ENCODE measurements at places on chromosomes 6 and 20.

DNA sequence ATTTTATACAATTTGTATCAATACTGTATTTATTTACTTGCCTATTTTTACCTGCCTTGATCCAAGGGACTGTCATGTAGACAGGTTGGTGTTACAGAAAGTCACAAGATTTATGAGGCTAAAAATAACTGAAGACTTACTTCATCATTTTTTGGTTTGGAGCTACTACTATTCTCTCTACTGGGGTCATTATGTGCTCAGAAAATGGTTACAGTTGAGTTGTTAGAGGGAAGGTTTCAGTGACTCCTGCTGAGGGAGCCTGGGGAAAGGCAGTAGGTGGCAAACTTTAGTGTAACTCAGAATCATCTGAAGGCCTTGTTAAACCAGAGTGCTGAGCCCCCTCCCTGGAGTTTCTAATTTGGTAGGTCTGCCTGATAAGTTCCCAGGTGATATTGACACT is 118.8 kb downstream of the TINAG start:
- no peak for DNase-seq

- peak; percentile 97 for DNase-seq
Observed at GRCh38 chr6:70413114-70413991, at the start of gene FAM135A. Gene FAM135A (plus strand): TSS chr6:70413508. CDS start chr6:70428343, 14,835 bp downstream.

GRCh38 chr20:56933331-56933698 is 304.2 kb downstream of the TFAP2C start:
- DNase-seq = no peak

DNA sequence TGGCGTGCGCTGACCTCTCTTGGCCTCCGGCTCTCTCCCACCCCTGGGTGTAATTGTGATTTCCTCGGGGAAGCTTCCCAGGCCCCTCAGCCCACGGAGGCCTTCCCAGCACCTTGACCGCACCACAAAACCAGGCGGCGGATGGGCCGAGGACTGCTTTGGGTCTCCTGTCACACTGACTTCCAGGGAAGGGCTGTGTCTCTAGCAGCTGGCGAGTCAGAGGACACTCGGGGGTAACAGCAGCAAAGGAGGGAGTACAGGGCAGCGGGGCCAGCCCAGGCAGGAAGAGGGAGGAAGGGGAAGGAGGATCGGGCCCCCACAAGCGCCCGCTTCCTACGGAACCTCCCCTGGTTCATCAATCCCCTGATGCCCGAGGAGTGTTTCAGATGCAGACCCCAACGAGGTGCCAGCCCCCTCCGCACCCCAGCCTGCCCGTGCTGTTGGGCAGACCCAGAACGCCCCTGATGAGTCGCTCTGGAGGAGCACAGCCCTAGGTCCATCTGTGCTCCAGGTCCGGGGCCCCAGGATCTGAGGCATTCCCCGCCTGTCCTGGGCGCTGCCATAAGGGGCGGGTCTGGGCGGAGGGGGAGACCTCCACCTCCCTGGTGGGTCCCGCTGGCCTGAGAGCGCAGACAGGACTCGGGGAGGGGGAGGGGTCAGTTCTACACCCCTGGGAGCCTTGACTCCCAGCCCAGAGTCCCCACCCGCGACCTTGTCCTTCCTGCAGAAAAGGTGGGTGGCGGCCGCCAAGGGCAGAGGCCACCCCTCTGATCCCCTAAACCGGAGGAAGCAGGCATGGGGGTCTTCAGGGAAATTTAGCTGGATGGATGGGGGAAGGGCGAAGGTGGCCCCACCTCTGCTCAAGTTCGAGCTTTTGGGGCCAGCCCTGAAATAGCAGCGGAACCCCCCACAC is 956 bp downstream of the CHRNA4 start:
- DNase-seq = peak; percentile 29

DNA sequence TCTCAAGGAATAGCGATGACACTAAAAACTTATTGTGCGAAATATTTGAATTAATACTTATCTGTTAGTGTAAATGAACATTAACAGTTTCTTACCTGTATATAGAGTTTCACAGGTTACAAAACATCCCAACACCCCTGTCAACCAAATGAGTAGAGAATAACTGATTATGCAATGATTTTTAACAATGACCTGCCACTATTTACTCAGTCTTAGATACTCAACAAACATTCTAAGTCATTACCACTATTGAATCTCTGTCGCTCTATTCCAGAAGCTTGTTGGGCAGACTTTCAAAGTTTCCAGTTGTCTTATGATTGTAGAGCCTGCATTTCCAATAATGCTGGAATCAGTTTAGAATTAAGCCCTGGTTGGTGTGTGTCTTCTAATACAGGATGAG is 85.5 kb downstream of the RNF182 start:
- DNase-seq = no peak

DNA sequence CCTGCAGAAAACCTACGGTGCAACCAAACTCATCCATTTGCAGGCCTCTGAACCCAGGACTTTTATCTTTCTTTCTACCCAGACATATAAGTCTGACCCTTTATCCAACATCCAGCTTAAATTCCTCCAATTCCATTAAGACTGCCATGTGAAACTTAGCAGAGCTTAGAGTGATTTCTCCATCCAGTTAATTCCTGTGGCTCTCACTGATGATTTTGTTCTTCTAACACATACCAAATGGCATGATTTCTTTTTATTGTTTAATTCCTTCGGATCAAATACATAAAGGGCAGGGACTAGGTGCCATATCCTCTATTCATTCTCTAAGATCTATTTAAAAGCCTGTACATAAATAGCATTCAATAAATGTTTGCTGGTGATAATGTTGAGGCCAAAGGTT is 92.9 kb downstream of the TASP1 start:
- no peak for DNase-seq

GRCh38 chr20:62795023-62795761 is 1.1 kb upstream of the MRGBP start:
- DNase-seq = peak; percentile 77

DNA sequence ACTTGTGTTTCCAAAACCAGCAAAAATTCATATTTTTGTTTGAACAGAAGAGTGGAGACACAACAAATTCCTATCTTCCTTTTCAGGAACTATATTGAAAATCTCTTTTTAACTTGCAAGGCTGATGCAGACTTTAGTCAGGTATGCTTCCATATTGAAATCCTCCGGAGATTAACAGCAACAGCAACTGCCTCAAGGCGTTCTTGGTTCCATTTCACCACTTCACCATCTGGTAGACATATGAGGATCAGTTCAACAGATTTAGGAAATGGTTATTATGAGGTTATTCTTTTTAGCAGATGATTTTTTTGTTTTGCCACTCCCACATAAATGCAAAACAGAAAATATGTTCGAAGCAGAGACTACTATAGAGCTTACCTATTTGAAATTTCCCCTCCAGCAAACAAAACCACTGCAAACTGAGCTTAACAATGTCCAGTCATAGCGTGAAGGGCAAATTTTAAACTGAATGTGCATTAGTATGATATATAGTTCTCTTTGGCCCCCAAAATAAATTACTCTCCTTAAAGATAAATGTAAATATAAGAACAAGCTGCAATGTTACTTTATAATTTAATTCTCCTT is 520.5 kb upstream of the ADGRB3 start:
- DNase-seq = no peak

DNA sequence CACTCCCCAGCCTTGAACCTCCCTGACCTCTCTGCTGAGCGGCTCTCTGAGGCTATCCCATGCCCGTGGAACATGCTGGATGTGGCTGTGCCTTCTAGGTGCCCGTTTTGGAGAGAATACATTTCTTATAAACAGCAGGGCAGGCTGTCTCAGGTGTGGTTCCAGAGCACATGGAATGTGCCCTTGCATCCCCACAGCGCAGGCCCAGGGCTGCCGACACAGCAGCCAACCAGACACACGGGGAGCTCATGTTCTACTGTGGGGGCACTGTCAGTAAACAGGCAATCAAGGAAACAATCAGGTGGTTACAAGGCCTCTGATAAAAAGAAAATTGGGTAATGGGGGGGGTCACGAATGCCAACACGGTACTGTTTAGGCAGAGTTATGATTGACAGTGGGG is 30.8 kb downstream of the FOXC1 start:
- DNase-seq = no peak

- DNase-seq = no peak
Observed at GRCh38 chr6:15452182-15452941, 206.5 kb downstream of the JARID2 start.

DNA sequence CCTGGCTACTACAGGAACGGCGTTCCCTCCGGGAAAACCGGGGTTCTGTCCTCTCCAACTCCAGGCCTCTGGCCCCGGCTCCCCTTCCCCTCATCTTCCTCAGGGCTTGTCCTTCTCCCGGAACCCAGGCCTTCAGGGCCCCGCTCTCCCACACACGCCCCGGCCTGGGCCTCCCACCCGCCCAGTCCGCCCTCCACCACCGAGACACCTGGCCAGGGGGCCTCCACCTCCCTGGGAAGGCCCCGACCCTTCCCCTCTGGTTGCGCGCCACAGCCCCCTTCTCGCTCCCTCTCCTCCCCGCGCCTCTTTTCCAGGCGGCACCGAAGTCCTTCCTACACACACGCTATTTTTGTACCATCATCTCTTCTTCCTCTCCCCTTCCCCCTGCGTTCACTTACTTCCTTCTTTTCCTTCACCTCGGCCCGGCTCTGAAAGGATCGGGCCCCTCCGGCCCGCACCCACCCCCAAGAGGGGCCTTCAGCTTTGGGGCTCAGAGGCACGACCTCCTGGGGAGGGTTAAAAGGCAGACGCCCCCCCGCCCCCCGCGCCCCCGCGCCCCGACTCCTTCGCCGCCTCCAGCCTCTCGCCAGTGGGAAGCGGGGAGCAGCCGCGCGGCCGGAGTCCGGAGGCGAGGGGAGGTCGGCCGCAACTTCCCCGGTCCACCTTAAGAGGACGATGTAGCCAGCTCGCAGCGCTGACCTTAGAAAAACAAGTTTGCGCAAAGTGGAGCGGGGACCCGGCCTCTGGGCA is 1.3 kb upstream of the SIRPA start:
- DNase-seq = peak; percentile 86

DNA sequence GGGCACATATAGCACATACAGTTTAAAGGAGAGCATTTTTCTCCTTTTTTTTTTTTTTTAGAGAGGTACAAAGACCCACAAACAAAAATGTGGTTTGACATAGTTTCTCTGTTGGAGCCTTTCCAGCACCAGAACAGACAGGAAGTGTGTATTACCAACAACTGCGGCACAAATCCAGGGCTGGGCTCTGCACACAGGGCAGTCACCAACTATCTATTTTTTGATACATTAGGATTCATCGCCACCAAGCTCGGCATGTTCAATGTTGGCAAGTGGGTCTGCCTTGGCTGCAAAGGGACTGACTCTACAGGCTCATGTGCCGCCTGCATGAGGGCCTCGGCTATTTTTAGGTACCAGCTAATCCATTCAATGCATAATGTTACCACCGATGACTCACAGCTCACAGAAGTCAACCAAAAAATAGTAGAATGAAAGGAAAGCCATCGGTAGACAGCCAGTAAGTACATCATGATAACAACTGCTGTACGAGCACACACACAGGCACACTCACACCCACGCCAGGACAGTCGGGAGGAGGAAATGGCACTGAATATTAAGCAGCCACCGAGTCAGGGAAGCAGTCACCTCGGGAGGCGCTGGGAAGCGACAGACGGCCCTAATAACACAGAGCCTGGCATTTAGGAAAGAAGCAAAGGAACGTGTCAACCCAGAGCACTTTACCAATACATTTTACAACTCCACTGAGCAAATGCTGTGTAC is 81.6 kb downstream of the GMPR start:
- peak; percentile 78 for DNase-seq

- peak; percentile 11 for DNase-seq
Observed at GRCh38 chr20:62197801-62198200, 15.0 kb downstream of the MTG2 start.

- DNase-seq = no peak
Observed at GRCh38 chr20:16385462-16385861, 187.8 kb downstream of the KIF16B start.

- peak; percentile 53 for DNase-seq
Observed at GRCh38 chr6:13573669-13574110, 711 bp upstream of the SIRT5 start.

- DNase-seq = peak; percentile 64
Observed at GRCh38 chr6:97497713-97498331, 214.8 kb upstream of the MMS22L start.

GRCh38 chr6:161853657-161854056 is 579.8 kb upstream of the AGPAT4 start:
- no peak for DNase-seq

- no peak for DNase-seq
Observed at GRCh38 chr6:149508485-149508884, 23.7 kb upstream of the ZC3H12D start.

GRCh38 chr6:98827295-98828159 is 6.8 kb upstream of the POU3F2 start:
- DNase-seq = peak; percentile 36

GRCh38 chr6:140032189-140032588 is 657.7 kb upstream of the CITED2 start:
- no peak for DNase-seq

DNA sequence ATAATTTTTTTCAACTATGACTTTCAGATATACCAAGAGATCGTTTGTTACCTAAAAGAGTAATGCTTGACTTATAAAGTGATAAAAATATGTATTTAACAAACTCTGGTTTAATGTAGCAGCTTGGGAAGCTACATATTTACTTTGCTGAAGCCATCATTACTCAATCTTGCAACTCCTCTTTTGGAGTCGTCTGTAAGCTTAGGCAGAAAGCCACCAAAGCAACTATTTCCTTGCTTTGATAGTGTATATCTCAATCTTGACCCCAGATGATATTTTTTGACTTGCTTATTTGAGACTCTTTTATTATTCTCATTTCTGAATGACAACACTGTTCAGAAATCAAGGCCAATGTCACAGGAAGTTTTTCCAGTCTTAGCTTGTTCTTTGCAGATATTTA is 183.0 kb downstream of the SAMD5 start:
- no peak for DNase-seq

DNA sequence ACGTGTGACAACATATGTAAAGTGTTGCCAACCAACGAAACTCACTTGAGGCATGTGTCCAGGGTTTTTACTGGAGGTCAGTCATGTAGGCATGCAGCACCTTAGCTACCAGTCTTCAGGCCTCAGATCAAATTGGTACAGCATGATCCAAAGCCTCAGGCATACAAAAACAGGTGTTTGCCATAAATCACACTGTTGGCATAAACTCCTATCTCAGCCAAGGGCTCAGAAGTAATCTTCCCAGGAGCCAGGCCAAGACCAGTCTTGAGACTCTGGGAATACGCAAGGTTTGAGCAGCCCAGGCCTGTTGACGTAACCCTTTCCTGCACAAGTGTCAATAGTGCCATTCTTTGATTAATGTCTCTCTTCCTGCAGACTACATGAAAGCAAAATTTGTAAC is 163.5 kb downstream of the PRL start:
- DNase-seq = no peak

DNA sequence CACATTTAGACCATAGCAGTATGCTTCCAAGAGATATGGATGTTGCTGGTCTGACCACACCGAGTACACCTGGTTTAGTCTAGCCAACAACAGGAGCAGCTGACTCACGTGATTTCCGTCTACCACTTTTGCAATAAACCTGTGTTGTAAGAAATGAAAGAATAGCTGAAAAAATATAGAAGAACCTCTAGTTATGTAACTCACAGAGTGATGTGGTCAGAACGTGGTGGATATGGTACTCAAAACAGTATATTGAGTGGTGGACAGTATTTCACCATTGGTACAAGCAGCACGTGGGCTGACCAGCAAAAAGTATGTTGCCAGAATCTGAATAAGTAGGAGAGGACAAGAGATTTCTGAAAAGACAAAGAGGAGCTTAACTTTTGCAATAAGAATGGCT is 226.9 kb downstream of the TBC1D7 start:
- DNase-seq = no peak

Data from Right ventricle myocardium superior (tissue), 1 donor.